ENCODE measurements at places on chromosomes 4 and X.
A peak's percentile ranks its signal among the peaks of the same experiment; 100 is the strongest.

DNA sequence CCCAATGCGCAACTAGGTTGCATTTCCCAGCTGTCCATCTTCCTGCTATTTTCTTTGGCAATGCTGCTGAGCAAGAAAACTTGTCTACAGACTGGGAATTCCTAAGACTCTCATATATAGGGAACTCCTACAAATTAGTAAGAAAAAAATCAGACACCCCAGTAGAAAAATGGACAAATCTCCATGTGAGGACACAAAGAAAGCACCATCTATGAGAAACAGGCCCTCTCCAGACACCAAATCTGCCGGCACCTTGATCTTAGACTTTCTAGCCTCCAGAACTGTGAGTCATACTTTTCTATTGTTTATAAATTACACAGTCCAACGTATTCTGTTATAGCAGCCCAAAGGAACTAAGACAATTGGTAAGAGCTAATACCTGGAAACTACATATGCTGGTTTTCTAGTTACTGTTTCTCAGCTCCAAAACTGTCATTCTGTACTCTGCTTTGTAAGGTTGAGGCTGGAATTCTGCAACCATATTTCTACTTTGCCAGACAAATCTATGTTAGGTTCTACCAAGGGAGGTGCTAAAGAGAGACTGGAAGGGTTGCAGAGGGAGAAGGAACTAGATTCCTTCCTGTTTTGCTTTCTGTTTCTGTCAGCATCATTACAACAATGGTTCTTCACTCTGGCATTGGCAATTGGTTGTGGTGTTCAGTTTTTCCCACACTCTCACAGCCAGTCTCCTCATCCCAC lies 35.7 kb upstream of the FAM241A start:
- DNase-seq: no peak

- no peak for DNase-seq
These were observed 242.4 kb downstream of the ARHGAP24 start for GRCh38 chr4:85717351-85717750.

GRCh38 chr4:99447513-99447912 lies 12.4 kb upstream of the ADH7 start:
- DNase-seq: no peak

- no peak for DNase-seq
These were observed 20.0 kb downstream of the PHOX2B start for GRCh38 chr4:41728573-41728913.

GRCh38 chr4:82988323-82988832 lies 22.2 kb downstream of the LIN54 start:
- no peak for DNase-seq

DNA sequence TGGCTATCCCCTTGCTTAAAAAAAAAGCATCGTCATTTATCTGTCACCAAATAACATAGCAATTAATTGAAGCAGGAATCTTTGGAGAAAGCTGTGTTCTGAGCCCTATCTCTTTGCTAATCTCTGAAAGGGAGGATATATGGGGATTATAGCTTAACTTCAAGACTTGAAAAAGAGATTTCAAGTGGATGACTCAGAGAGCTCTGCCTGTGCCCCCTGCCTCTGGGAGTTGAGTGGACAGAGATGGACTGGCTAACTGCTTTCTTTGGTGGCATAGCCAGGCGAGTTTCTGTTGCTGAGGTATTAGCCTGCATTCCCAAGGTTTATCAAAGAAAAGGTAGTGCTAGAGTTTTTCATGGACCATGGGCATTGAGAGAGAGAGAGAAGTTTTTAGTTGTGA lies 91.6 kb downstream of the DDIT4L start:
- DNase-seq: no peak

DNA sequence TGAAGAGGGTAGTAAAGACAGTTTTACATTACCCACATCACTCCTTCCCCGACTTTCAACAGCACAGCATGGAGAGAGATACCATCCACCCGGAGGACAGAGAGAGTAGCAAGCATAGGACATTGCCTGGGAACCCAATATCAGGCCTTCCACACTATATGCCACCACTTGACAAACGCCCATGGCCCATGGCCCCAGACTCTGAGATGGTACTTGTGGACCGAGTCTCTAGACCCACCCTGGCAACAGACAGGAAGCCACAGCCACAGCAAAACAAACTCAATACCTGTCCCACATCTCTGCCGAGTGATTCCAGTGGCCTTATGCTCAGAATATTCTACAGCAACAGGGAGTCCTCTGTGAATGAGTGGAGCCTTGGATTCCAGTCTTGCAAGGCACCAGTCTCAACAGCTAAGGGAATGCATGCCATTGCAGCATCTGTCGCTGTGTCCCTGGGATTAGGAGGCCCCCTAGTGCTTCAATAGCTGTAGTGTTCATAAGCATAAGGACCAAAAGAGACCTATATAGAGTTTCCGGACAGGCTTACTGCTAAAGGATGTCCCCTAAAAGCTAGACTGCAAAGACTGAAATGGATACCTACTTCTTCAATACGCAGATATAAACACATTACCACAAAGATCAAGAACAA lies 14.7 kb upstream of the CT55 start:
- peak; percentile 10 for DNase-seq

All from cerebellar nuclear complex (tissue), 1 donor.